ENCODE measurements at places on chromosomes 7 and 10.

- no peak for DNase-seq
Observed at GRCh38 chr10:71042216-71042615, 153.9 kb upstream of the PCBD1 start.

GRCh38 chr7:135800560-135800959 is 51.9 kb upstream of the FAM180A start:
- DNase-seq = no peak

DNA sequence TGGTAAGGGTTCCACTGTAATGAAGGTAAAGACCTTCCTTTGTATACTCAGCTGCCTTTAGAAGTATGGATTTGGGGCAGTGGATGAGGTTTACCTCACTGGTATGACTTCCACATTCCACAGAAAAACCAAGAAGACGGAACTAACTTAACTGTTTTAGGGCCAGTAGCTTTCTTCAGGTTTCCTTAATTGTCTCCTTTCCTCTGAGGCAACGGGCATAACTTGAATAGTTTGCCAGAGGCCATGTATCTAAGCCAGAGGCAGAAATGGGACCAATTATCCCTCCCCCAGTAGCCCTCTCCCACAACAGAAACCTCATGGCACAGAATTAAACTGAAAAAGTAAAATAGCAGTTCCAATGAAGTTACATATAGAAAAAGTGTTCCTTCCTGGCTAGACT is 281.7 kb downstream of the PHTF2 start:
- no peak for DNase-seq

DNA sequence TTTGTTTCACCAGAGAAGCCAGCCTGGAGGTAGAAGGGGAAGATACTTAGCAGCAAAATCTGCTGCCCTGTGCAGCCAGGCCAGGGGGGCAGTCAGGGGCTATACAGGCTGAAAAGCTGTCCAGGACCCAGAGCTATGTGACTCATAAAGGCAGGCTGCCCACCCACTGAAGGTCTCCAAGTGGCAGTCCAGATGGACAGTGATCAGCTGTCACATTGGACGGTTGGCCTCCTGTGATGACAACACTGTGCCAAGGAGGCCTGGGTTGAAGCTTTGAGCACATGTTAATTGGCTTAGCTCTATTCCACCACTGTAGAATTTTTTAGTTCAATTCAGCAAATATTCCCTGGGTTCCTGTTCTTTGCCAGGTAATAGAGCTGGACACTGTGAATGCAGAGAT is 577.3 kb upstream of the GALNT17 start:
- DNase-seq = no peak

- no peak for DNase-seq
Observed at GRCh38 chr7:108460964-108461363, 4.7 kb upstream of the NRCAM start.

- no peak for DNase-seq
Observed at GRCh38 chr10:69234447-69234846, 14.3 kb downstream of the HKDC1 start.

DNA sequence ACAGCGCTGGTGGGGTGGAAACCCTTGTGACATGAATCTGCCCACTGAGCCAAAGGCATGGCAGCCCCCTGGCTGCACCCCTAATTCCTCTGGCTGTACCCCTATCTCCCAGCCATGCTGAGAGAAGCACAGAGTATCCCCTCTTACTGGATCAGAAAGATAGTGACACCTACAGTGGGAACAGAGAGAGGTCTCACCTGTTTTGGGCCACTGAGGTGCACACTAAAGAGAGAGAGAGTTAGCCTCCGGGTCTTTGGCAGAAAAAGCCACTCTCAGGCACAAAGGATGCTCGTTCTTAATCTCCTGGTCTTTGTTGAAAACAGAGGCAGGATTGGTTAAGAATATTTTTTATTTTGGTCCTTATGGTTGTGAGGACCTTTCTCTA is 11.3 kb downstream of the TSPAN14 start:
- no peak for DNase-seq

GRCh38 chr7:40780460-40780859 is 645.7 kb downstream of the SUGCT start:
- no peak for DNase-seq

DNA sequence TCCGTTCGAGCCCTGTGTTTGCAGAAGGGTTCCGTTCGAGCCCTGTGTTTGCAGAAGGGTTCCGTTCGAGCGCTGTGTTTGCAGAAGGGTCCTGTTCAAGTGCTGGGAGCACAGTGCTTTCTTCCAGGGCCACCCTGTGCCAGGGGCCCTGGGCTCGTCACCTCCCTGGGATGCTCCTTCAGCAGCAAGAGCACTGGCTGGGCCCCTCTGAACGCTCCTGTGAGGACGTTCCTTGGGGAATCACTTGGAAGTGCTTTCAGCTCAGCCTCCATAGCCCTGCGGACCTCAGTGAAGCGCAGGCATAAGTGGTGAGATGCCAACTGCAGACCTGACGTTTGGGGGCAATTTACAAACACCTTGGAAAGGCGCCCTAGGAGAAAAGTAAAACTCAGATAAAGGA is 103.6 kb downstream of the DYNC2I1 start:
- DNase-seq = no peak

DNA sequence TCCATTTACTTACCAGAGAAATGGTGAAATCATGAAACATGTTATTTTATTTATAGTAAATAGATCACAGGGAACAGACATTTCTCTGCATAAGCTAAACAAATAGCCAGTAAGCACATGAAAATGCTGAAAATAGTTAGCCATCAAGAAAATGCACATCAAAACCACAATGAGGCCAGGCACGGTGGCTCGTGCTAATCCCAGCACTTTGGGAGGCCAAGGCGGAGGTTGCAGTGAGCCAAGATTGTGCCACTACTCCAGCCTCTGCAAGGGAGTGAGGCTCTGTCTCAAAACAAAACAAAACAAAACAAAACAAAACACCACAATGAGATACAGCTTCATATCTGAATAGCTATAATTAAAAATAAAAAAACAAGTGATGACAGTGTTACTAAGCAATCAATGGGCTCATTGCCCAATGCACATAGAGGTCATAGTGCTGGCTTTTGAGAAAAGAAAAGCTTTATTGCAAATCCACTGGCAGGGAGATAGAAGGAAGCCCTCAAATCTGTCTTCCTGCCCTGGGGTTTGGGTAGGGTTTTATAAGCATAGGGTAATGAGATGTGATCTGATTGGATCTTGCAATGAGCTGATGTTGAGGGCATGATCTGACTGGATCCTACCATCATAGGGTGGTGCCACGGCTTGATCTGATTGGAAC is 16.2 kb downstream of the CSTF2T start:
- DNase-seq = no peak

- DNase-seq = no peak
Observed at GRCh38 chr10:107813451-107814162, 649.1 kb upstream of the SORCS1 start.

DNA sequence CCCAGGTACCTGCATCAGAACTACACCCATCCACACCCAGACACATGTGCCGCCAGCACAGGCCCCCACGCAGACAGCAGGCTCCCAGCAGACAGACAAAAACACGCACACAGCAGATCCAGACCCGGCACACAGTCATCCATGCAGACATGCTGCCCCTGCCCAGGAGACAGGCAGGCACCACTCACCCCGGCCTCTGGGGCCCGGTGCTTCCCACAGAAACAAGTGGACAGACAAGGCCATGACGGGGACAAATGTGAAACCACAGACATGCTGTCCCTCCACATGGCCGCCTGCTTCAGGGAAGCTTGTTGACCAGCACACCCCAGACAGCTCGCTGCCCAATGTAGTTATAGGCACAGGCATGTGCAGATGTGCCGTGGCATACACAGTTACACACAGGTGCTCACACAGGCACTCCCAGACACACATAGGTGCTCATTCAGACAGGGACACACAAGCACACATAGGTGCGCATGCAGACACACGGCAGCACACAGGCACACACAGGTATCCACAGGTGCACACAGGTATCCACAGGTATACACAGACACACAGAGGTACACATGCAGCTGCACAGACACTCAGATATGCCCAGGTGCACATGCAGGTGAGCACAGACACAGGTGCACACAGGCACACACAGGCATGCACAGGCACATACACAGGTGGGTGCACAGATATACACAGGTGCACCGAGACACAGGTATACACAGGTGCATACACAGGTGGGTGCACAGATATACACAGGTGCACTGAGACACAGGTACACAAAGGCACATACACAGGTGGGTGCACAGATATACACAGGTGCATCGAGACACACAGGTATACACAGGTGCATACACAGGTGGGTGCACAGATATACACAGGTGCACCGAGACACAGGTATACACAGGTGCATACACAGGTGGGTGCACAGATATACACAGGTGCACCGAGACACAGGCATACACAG is 10.5 kb upstream of the SCART1 start:
- DNase-seq = no peak

DNA sequence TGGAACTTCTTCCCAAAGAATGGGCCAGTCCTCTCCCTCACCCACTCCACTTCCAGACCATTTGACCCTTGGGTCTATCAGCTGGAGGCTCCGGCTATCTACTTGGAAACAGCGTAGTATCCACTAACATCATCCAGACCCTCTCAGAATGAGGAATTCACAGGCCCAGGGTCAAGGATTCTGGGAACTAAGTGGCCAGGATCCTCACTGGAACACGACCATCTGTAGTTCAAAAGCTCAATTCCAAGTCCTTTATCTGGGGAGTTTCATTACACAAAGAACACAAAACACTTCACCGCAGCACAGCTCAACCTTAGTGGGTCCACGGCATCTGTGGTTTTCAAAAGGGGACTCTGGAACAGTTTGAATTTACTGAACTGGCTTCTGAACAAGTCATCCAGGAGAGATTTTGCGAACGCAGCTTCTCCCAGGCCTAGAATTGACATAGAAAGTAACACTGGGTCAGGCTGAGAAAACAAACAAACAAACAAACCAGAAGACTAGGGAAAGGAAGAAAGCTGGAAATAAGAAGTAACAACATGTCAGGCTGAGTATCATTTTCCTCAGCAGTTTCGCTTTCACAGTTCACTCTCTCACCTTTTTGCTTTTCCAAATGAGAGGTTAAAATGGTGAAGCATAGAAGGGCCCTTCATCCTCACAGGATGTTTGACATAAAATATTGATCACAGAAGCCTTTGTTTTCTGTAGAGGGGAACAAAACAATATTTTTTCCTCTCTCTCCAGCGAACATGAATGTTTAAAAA is 57.6 kb upstream of the USP6NL start:
- DNase-seq = no peak

DNA sequence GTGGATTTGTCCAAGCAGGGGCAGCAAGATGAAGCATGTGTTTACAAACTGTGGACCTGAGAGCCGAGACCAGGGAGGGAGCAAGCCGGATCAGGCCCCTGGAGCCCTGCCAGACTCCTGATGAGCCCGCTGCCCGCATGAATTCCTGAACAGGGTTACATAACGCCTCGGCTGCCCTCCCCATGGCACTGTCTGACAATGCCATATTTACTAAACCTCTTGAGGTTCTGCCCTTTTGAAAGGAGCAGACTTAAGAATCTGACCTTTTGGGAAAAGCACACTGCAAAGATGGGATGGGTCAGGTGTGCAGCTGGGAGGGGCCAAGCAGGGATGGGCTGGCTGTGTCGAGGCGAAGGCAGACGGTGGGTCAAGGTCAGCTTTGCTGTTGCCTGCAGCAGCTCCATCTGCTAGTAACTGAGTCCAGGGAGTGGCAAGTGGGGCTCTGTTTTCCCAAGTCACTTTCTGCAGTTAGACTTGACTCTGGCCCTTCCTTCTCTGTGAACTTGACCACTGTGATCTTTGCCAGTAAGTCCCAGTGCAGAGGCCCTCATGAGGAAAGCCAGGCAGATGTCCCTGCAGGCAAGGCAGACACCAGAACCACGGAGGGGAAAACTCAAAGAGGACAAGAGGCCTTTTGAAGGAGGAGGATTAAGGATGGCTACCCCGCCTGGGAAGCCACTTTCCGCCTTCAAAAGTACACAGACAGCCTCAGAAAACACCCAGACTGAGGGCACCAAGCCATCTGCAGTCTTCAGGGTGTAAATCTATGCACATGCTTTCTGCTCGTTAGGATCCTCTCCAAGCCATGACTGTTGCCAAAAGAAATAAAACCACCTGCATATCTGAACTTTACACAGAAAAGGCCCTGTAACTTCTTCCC is 175.8 kb downstream of the TNS3 start:
- no peak for DNase-seq

DNA sequence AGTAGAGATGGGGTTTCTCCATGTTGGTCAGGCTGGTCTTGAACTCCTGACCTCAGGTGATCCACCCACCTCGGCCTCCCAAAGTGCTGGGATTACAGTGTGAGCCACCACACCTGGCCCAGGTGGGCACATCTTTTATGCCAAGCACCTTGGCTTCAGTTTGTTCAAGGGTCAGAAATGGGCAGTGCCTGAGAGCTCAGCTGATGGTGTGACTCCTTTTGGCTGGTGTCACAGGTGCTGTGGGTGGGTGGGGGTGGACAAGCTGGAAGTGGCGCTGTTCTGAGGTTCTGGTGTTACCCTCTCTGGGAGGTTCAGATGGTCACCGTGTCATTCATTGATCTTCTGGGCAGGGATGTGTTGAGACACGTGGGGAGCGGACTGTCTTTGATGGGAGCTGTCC is 11.5 kb downstream of the ADCY1 start:
- no peak for DNase-seq

GRCh38 chr10:56469482-56469881 is 108.4 kb upstream of the ZWINT start:
- no peak for DNase-seq

- no peak for DNase-seq
Observed at GRCh38 chr7:139523968-139524815, 707 bp downstream of the CLEC2L start.

DNA sequence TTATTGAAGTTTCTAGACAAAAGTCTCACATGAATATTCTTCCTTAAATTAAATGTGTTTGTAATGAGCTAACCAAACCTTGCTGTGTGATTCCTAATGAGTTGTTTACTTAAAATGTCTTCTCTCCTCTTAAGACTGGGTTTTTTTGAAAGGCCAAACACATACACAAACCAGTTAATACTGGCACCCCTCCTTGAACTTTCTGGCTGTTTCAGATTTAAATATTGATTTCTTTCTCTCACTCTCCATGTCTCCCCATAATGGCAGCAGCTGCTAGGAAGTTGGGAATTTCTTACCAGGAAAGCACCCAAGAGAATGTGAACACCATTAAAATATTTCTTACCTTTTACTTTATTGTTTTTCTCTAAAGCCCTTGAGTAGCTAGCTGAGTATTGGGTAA is 11.4 kb upstream of the PTN start:
- DNase-seq = no peak

DNA sequence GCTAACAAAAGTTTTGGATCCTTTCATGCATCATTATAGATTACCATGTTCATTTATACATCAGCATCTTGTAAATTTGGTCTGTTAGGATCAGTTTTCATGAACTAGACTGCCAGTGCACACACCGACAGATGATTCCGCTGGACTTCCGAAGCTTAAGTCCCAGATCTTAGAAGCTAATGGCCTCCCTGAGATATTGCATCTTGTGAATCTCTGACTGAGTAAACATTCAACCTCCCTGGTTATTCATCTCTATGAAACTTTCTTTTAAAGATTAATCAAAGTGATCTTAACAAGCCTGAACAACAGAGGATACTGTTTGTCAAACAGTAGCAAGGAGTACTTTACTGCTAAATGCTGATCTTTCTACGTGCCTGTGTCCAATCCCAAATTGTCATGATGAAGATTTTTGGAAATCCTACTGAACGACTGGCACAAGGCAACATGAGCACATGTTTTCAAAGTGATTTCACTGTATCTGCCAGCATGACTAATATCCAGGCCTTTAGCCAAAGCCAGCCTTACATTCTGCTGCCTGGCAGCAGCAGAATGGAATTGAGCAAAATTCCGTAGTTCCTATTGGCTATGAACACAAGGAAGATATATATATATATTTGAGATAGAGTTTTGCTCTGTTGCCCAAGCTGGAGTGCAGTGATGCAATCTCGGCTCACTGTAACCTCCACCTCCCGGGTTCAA is 91.3 kb upstream of the ANK3 start:
- DNase-seq = no peak
